ENCODE measurements at places on chromosomes 6 and 20.

GRCh38 chr6:25314509-25315175 is 35.5 kb downstream of the CARMIL1 start:
- no peak for DNase-seq

GRCh38 chr20:23379772-23380171 is 17.8 kb downstream of the GZF1 start:
- no peak for DNase-seq

GRCh38 chr20:62786157-62786556 is 10.1 kb upstream of the MRGBP start:
- DNase-seq, result peak; percentile 56

DNA sequence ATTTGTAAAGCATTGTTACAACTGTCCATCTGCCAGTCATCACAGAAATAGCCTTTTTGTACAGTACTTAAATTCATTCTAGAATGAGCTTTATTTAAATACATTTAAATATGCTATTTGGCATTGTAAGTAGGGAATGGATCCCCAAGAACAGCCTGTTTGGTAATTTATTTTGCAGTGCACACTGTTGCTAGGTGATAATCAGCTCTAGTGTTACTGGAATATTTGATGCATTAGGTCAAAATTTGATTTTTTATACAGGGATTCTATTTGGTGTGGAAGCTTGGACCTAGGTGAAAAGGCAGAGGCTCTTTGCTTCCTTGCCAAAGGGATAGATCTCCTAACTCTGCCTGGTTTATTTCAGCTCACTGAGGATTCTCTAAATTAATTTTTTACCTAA is 593.7 kb downstream of the EPM2A start:
- DNase-seq, result no peak

- no peak for DNase-seq
Observed at GRCh38 chr6:19995575-19996257, 158.5 kb downstream of the ID4 start.

- no peak for DNase-seq
Observed at GRCh38 chr6:94733066-94733465, 844.3 kb upstream of the MANEA start.

DNA sequence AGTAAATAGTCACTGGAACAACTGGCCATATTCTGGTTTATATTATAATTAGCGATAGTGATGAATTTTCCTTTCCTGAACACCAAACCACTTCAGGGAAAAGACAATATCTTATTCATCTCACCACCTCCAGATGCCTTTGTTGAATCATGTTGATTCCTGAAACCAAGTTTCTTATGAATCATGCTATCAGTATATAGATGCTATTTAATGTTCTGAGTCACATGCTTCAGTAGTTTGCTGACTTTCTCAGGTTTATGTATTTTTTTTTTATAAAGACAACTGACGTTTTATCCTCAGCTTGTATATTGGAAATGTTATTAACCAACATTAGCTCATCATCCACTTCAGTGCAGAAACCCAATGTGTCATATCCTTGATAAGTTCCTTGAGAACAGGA is 710.2 kb upstream of the POU3F2 start:
- DNase-seq, result no peak

DNA sequence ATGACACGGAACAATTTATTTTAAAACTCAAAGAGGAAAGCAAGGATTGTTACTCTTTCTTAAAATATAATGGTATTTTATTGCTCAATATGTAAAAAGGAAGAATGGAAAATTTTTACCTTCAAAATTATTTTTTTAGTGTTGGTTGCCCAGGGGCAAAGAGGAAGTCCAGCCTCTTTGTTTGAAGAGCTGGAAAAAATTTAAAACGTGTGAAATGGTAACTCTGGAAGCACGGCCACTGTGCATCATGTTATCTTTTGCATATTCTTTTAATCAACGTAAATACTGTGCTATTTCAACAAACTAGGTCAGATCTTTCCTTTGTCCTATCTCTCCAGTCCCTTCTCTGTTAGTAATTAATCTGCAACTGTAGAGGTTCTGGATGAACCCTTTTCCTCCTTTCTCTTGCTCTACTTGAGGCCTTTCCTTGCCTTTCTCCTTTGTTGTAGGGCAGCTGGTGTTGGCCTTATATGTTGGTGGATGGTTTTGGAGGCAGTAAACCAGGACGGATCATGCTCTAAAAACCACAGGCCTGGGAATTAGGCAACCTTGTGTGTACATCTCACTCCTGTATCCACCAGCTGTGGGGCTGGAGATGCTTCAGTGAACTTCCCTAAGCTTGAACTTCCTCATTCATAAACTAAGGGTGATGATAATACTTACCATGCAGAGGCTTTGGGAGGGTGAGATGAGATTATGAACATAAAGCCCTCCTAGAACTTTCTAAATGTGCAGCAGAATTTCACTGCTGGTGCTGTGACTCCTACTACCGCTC is 143.3 kb downstream of the PRL start:
- DNase-seq, result no peak

DNA sequence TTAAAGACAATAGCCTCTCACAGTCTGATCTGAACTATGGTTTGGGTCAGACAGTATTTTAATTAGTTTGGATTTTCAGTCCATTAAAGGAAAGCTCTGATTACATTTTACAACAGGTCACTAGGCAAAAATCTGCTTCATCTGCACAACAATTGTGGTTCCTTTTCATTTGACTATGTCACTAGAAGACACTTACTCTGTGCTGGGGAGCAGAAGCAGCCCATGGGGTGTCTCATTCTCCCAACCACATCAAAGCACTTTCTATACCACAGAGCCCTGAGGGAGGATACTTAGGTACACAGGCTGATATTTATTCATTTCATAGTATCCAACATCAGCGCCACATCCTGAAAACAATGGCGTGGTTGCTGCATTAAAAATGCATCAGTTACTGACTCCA is 36.6 kb upstream of the HDAC2 start:
- no peak for DNase-seq

- DNase-seq, result peak; percentile 62
Observed at GRCh38 chr20:51712501-51713212, 55.5 kb downstream of the ATP9A start.

DNA sequence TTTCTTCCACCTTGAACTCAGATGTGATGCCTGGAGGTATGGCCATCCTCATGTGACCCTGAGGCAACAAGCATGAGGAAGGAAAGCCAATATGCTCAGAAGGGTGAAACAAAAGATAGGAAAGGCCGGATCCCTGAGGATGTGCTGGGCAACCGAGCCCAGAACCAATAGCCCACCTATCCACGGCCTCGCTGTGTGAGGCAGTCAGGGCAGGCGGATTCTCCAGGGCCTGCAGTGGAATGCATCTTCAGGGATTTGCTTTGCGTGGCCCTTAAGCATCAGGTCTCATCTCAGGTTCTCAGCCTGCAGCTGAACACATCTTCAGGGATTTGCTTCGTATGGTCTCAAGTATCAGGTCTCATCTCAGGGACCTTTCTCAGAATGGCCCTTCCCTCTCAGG is 139.8 kb downstream of the ANKRD60 start:
- DNase-seq, result no peak

DNA sequence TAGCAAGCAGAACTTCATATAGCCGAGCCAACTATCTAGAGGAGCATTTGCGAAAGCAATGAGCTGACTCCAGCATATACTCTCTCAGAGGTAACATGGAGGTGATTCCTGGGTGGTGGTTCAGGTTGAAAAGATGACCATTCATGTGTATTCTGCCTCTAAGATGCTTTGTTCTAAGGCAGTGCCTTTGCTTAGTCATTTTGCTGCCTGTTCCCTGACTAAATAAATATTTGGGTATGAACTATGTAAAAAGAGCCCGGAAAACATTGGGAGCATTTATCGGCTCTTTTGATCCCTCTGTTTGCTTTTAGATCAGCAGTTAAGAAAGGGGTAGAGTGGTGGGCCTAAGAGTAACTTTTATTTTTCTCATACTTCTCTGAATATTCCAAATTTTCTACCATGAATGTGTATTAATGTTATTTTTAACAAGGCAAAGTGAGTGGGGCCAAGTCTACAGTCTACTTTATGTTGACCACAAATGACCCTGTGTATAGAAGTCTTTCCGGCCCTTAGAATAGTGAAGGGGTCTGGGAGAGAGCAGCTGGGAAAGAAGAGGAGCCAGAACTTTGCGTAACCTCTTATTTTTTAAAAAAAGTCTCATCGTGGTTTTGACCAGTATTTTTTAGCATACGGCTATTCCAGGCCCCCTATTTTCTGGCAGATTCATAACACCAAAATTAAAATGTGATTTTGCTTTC is 206.5 kb upstream of the EYA4 start:
- DNase-seq, result no peak

GRCh38 chr6:45163952-45164766 is 164.0 kb upstream of the RUNX2 start:
- no peak for DNase-seq

DNA sequence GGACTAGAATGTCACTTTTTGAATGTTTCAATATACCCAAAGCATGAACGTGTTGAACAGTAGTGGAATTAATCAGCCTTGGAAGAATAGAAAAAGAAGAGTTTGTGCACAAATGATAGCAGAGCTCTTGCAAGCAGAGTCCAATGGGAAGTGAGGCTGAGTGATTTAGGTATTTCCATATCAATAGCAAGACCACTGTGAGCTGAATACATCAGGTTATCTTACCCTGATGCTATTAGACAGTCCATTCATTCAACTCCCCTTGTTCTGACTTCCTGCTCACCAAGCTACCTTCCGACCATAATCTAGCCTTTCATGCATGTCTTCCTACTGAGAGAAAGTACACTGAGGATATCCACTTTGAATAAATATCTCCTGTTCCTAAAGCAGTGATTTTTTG is 349.2 kb upstream of the RNF217 start:
- no peak for DNase-seq

- DNase-seq, result no peak
Observed at GRCh38 chr6:148776321-148777308, 29.8 kb downstream of the UST start.

DNA sequence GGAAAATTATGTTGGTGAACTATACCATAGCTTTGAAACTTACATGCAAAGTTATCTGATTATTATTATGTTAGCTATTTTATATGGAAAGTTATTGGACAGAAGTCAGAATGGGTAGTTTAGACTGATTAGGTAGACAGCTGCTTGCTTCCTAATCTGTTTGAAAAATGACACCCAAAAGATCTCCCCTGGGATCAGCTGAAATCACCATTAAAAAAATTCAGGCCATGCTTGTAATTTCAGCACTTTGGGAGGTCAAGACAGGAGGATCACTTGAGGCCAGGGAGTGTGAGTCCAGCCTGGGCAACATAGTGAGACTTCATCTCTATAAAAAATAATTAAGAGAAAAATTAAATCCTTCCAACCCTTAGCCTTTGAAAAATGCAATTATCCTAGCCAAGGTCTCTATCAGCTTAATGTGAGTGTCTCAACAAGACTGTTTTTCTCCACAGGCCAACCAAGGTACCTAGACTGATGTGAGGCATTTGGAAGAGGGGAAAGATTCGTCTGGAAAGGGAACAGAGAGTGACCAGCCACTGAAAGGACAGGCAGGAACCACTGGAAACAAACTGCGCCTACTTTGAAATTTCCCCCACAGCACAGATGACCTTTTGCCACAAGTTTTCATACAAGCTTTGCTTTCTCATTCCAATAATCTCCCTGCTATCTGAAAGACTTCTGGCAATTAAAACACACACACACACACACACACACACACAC is 232.3 kb downstream of the GMPR start:
- no peak for DNase-seq

GRCh38 chr6:168031411-168031971 is 34.0 kb downstream of the KIF25 start:
- DNase-seq, result peak; percentile 76

DNA sequence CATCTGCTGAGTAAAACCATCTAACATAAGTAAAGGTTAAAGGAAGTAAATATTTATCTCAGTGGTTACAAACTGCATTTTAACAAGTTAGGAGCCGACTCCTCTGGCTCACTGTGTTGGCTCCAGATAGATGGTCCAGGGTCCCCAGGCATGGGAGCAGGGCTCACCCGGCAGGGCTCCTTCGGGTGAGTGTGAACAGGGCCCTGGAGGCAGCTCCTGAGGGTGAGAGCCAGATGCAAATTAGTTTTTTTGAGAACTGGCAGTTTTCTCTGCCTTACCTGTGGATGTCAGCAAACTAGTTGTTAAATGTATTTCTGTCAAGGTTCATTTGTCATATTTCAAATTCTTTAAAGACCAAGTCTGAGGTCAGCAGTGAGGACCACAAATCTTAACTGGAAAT is 21.5 kb downstream of the TPBG start:
- no peak for DNase-seq

Data from tongue (tissue), 3 donors.